ENCODE measurements at places on chromosomes 12 and 14. TPM values are rescaled to one million over a fixed set of nuclear protein-coding genes. Genes with fewer than 3 reads are reported as not detected.

- H3K36me3 ChIP-seq = no peaks in the 10 kb centered on the region
- H3K27ac ChIP-seq = no peak overlapping the region
- H3K4me3 ChIP-seq = no peak overlapping the region
- DNase-seq = no peak
Observed at GRCh38 chr12:224330-224729, 10.4 kb upstream of the SLC6A12 start.

DNA sequence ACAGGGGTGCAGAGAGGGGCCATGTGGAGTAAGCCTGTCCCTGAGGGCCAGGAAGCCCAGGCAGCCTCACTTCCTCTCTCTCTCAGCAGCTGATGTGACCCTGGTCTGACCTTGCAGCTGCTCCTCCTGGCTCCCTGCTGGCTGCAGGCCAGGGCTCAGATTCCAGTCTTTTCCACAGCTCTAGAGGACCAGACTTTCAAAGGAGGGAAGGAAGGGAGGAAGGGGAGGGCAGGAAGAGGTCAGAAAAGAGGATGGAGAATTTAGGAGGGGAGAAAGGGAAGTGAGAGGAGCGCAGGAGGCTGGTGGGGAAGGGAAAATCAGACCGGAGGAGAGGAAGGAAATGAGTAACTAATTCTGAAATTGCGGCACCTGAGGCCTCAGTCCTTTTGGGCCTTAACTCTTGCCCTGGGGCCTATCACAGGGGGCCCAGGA, 40.9 kb upstream of the VASH1 start:
- H3K4me1 ChIP-seq = peaks cover 5% of the 10 kb centered on the region
- H3K27ac ChIP-seq = no peak overlapping the region
- no peak for DNase-seq

DNA sequence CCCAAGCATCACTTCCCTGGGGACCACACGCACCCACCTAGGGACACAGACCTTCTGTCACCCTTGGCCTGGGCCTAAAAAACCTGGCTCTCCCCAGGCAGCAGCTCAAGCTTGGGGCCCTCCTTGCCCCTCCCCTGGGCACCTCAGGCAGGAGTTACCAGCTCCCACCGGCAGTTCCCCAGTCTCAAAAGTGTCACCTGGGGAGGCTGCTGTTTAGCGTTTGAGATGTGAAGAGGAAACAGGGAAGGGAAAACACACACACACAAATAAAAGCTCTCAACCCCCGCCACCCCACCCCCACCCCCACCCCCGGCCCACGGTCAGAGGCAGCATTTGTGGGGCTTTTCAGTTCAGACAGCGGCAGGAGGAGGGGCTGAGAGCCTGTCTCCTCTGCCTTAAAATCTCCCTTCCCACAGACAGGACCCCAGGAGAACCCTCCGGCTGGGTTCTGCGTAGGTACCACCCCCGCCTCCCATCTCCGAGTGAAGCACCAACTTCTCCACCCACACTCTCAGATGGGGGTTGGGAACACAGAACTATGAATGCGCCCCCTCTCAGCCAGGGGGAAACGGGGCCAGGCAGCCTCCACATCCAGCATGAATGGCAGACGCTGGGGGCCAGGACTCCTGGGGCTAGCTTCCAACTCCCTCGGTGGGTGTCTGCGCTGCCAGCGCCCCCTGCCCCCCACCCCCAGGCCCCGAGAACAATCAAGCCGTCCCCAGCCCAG, 3.0 kb downstream of the NCOR2 start:
- peak overlapping the region; percentile 86 for H3K4me3 ChIP-seq
- H3K27me3 ChIP-seq = no peaks in the 10 kb centered on the region
- DNase-seq = no peak
- H3K27ac ChIP-seq = peak overlapping the region; percentile 88
- peaks cover 7% of the 10 kb centered on the region for H3K36me3 ChIP-seq
- peaks cover 79% of the 10 kb centered on the region for H3K4me1 ChIP-seq

The ADAMTS20 gene
- not detected for total RNA-seq

The PSME1 gene
- total RNA-seq = 435 TPM

GRCh38 chr14:61641914-61642613, 53.2 kb upstream of the HIF1A start:
- peaks cover 54% of the 10 kb centered on the region for H3K4me1 ChIP-seq
- no peaks in the 10 kb centered on the region for H3K36me3 ChIP-seq
- DNase-seq = peak; percentile 70
- H3K27me3 ChIP-seq = no peaks in the 10 kb centered on the region

The HCAR1 gene
- total RNA-seq = not detected

The MTRFR gene
- 19.4 TPM for total RNA-seq

- no peak overlapping the region for H3K27ac ChIP-seq
- H3K36me3 ChIP-seq = no peaks in the 10 kb centered on the region
- no peak for DNase-seq
Observed at GRCh38 chr14:61681413-61681812, 13.9 kb upstream of the HIF1A start.

The SCN8A gene
- 0.22 TPM for total RNA-seq

DNA sequence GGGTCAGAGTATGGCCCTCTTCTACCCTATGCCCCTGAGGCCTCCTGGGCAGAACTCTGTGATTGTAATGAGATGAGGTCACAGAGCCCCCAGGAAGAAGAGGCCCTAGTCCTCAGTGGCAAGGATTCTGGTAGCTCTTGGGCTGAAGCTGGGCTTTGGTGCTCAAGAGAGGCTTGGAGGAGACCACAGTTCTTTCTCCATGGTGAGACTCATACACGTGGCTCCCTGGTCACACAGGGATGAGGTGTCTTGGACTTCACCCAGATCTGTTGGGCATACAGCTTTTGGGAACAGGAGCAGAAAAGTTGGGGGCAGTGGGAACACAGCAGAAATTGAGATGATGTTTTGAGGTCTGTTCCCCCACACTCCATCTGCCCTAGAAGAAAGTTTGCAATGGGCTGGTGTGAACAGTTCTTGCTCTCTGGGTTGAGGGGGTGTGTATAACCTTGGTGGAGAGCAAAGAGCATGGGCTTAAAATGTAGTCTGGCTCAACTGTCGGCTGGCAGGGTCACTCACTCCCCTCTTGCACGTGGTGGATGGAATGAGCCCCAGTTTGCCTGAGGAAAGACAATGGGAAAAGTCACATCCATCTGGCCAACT, at the start of gene KRT86:
KRT86 (plus strand) TSS at position 125 of the 600 bp plus-strand sequence. CDS start 27,272 bp downstream, outside the sequence.
- no peak within 1 kb of the TSS for H3K4me3 ChIP-seq
- H3K4me1 ChIP-seq = no peaks in the 10 kb centered on the region
- H3K27me3 ChIP-seq = no peaks in the 10 kb centered on the region
- no peaks in the 10 kb centered on the region for H3K36me3 ChIP-seq
- no peak within 1 kb of the TSS for H3K27ac ChIP-seq
- DNase-seq = no peak

The RAPGEF3 gene
- total RNA-seq = 11.9 TPM

The KIF5A gene
- 21.5 TPM for total RNA-seq

- no peak overlapping the region for H3K27ac ChIP-seq
- no peaks in the 10 kb centered on the region for H3K36me3 ChIP-seq
- H3K27me3 ChIP-seq = no peaks in the 10 kb centered on the region
- no peaks in the 10 kb centered on the region for H3K4me1 ChIP-seq
- no peak for DNase-seq
- H3K4me3 ChIP-seq = no peak overlapping the region
Observed at GRCh38 chr14:32018391-32019092, 58.6 kb upstream of the ARHGAP5 start.

DNA sequence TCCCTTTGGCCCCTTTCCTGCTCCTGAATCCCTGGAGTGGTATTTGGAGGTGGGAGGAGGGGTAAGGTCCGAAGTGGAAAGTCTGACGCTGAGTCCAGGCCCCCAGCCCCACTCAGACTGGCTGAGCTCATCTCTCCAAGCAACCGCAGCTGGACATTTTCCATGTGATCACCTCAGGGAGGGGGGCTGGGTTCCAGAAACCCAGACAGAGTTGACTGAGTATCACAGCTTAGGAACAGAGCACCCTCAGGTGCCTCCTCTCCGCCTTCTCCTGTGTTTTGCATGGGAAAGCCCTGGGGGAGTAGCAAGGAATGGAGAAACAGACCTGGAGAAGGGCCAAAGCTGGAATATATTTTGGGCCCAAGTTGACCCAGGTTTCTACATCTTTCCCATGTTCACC, 8.0 kb upstream of the ITGA5 start:
- no peak overlapping the region for H3K4me3 ChIP-seq
- no peak for DNase-seq
- no peaks in the 10 kb centered on the region for H3K4me1 ChIP-seq
- H3K27me3 ChIP-seq = no peaks in the 10 kb centered on the region
- H3K27ac ChIP-seq = no peak overlapping the region
- H3K36me3 ChIP-seq = no peaks in the 10 kb centered on the region

The ASB2 gene
- total RNA-seq = 0.69 TPM

The ALX1 gene
- total RNA-seq = not detected

DNA sequence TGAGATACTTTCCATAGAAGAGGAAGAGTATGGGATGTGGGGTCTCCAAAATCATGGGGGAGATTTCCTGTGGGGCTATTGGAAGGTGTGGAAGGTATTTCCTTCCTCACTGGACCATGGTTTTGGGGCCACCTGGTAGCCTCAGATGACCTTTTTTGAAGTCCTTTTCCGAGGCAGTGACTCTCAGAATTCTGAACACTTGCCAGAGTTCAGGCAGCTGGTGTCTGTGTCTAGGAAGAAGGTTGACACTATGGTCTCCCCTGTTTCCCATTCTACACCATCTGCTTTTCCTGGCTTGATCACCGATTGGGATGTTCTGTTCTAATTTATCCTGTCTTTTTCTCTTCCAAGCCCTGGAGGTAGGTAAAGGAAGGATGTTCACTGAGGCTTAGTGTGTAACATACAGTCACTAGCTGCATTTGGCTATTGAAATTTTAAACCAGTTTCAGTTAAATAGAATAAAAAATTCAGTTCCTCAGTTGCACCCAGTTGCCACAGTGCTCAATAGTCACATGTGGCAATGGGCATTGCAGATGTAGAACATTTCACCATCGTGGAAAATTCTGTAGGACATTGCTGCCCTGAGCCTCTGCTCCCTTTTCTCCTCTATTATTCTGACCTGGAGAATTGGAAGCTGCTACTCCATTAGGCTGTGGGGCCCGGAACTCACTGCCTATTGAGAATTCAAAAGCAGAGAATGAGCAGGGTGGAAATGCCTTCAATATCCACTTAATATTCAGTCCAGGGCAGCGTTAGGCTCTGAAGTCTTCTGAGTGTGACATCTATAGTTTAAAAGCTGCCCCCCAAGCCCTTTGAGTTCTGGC, 11.0 kb upstream of the PLEKHG3 start:
- DNase-seq = no peak
- H3K4me3 ChIP-seq = no peak overlapping the region
- no peaks in the 10 kb centered on the region for H3K36me3 ChIP-seq
- no peaks in the 10 kb centered on the region for H3K4me1 ChIP-seq
- H3K27me3 ChIP-seq = no peaks in the 10 kb centered on the region

GRCh38 chr12:123516216-123516780, 17.2 kb downstream of the RILPL1 start:
- no peaks in the 10 kb centered on the region for H3K4me1 ChIP-seq
- no peak for DNase-seq
- H3K27ac ChIP-seq = no peak overlapping the region
- H3K36me3 ChIP-seq = no peaks in the 10 kb centered on the region
- H3K27me3 ChIP-seq = no peaks in the 10 kb centered on the region

GRCh38 chr12:85260896-85261295, 19.1 kb upstream of the ALX1 start:
- H3K4me3 ChIP-seq = no peak overlapping the region
- H3K27ac ChIP-seq = no peak overlapping the region
- no peaks in the 10 kb centered on the region for H3K36me3 ChIP-seq
- DNase-seq = no peak

- H3K27ac ChIP-seq = no peak overlapping the region
- no peak overlapping the region for H3K4me3 ChIP-seq
- no peaks in the 10 kb centered on the region for H3K27me3 ChIP-seq
- no peaks in the 10 kb centered on the region for H3K36me3 ChIP-seq
- peaks cover 3% of the 10 kb centered on the region for H3K4me1 ChIP-seq
- no peak for DNase-seq
Observed at GRCh38 chr12:71948390-71948789, 9.7 kb downstream of the TPH2 start.

- H3K27me3 ChIP-seq = no peaks in the 10 kb centered on the region
- H3K27ac ChIP-seq = no peak overlapping the region
- peaks cover 35% of the 10 kb centered on the region for H3K4me1 ChIP-seq
Observed at GRCh38 chr14:70776197-70776596, 33.1 kb downstream of the MAP3K9 start.

- peaks cover 85% of the 10 kb centered on the region for H3K4me1 ChIP-seq
- H3K27me3 ChIP-seq = no peaks in the 10 kb centered on the region
- no peaks in the 10 kb centered on the region for H3K36me3 ChIP-seq
- DNase-seq = peak; percentile 59
- peak overlapping the region; percentile 45 for H3K27ac ChIP-seq
- H3K4me3 ChIP-seq = no peak overlapping the region
Observed at GRCh38 chr14:102688290-102688689, 89.0 kb upstream of the TRAF3 start.

- no peaks in the 10 kb centered on the region for H3K27me3 ChIP-seq
- no peaks in the 10 kb centered on the region for H3K36me3 ChIP-seq
- DNase-seq = no peak
- no peaks in the 10 kb centered on the region for H3K4me1 ChIP-seq
- H3K4me3 ChIP-seq = no peak overlapping the region
Observed at GRCh38 chr12:2976581-2976996, 17.4 kb downstream of the TEAD4 start.

DNA sequence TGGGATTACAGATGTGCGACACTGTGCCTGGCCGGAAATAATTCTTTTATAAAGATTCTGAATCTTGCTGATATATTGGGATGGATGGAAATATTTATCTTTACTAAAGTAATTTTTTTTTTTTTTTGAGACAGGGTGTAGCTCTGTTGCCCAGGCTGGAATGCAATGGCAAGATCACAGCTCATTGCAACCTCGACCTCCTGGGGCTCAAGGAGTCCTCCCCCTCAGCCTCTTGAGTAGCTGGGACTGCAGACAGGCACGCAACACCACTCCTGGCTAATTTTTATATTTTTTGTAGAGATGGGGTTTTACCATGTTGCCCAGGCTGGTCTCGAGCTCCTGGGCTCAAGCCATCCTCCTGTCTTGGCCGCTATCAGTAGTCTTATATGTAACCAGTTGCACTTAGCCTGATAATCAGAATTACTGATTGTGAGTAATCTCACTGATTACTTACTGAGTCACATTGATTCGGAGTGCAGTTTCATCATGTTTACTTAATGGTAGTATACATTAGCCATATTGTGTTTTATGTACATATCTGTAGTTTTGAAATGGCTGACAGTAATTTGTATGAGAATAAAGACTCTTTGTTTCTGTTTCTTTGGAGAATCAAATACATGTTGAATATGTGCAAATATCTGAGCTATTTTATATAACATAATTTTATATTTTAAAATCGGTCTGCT, 50.4 kb upstream of the LRTM2 start:
- DNase-seq = no peak
- peaks cover 38% of the 10 kb centered on the region for H3K4me1 ChIP-seq
- peaks cover 10% of the 10 kb centered on the region for H3K36me3 ChIP-seq
- no peaks in the 10 kb centered on the region for H3K27me3 ChIP-seq

The GPD1 gene
- total RNA-seq = 1.0 TPM

- H3K4me1 ChIP-seq = no peaks in the 10 kb centered on the region
- no peak overlapping the region for H3K27ac ChIP-seq
- no peak for DNase-seq
- no peaks in the 10 kb centered on the region for H3K27me3 ChIP-seq
Observed at GRCh38 chr12:33290703-33291102, 148.9 kb downstream of the SYT10 start.

Data from Karpas-422 (cell line).